ENCODE measurements at places on chromosomes 12 and 14. TPM values are rescaled to one million over a fixed set of nuclear protein-coding genes. Genes with fewer than 3 reads are reported as not detected.

The SLC25A21 gene
- polyA plus RNA-seq = 2.3 TPM

GRCh38 chr14:100078216-100078803 is 13.1 kb downstream of the EVL start:
- no peak for DNase-seq

GRCh38 chr12:50842637-50843493 is at the start of gene TMPRSS12:
TSS of gene TMPRSS12 (plus strand) at chr12:50842926. CDS start at chr12:50842965, 39 bp downstream.
- DNase-seq = no peak

DNA sequence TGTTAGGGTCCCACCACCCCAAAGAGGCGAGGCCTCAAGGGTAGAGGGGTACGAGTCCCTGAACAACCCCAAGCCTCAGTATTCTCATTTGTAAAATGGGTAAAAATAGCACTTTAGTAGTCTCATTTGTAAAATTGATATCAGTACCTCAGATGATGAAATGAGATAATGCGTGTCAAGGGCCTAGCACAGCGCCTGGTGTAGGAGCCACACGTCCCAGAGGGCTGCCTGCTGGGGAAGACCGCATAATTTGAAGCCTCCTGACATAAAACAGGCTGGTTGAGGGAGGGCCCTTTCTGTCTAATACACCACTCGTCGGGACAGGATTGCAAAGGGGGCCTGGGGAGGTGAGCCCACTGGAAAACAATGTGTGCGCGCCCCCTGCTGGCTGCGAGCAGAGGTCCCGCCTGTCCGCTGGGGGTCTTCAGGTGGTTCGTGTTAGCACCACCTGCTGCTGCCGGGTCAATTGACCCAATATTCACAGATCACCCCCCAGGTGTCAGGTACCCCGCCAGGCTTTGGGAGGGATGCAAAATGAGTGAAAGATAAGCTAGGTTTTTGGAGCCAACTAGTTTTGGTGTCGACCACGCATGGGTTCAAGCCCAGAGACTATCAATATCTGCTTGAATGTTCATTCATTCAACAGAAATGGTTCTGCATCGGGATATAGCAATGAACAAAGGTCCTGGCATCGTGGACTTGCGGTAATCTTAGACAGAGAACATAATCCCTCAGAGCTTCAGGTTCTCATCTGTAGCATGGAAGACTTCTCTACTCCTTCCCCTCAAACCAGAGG is 24.7 kb upstream of the IRF2BPL start:
- DNase-seq = no peak

DNA sequence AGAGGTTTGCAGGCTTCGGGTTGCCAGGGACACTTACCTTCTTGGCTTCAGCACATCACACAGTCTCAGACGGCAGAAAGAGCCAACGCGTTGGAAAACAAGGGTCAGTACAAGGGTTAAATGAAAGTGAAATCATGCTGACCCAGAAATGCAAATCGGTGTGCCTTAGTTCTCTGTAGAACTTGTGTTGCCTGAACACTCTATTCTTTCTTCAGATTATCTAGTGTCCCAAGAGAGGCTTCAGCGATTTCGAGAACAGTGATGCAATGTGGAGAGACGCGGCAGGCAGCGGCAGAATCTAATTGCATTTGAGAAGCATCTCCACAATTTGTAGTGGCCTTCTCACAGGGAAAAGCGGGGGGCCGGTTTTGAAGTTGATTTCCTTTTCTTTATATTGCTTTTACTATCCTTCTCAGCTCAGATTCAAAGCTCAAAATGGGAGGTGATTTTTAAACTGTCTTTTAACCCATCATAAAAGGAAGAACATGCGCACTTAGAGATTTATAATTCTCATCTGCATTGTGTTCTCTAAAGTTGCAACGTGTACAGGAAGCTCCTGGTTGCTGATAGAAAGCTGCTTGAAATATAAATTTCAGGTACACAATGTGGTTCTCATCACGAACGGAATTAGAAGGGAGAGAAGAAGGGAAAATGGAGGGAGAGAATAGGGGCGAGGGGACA is 67.8 kb upstream of the EGLN3 start:
- no peak for DNase-seq

The SMIM41 gene
- polyA plus RNA-seq = 0.70 TPM

The SLC7A8 gene
- polyA plus RNA-seq = 89.4 TPM

- no peak for DNase-seq
Observed at GRCh38 chr12:24424889-24425600, 475.6 kb upstream of the SOX5 start.

DNA sequence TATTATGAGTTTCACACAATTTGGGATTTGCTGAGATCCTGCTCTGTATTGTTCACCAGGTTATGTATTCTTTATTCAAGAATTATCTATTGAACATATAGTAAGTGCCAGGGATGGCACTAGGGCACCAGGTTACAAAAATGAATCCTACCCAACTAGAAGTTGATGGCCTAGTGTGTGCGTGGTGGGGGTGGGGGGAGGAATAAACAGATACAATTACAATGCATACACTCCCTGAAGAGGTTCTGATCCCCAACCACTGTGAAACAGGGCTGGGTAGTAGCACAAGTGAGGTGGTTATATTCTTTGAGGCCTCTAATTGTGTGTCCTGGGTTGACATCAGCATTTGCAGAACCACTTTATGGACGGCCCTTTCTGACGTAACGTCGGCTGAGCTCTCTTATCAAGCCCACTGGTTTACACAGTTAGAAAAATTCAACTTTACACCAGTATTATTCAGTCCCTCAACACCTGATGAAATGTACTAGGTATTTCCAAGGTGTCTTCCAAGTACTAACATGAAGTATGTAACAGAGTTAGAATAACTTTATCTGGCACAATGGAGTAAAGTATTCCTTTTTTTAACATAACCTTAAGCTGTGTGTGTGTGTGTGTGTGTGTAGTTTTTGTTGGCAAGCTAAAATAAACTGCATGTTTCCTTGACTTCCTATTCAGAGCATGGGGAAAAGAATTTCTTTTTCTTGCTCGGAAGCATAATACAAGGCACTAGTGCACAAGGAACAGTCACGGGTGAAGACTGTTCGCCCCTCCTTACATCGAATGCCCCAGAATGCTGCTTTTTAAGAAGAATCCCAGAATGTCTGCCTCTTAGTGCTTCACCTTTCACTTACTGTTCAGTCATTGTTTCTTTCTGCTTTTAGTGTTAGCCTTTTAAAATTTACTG is 8.1 kb upstream of the GLRX5 start:
- DNase-seq = no peak

- DNase-seq = no peak
Observed at GRCh38 chr12:71237128-71237527, 79.3 kb upstream of the TSPAN8 start.

The SDSL gene
- polyA plus RNA-seq = 15.7 TPM

The LMNTD1 gene
- 0.21 TPM for polyA plus RNA-seq

GRCh38 chr14:60723116-60723906 is 840 bp downstream of the SIX4 start:
- peak; percentile 39 for DNase-seq

GRCh38 chr12:25518512-25518911 is 34.6 kb downstream of the LMNTD1 start:
- no peak for DNase-seq

DNA sequence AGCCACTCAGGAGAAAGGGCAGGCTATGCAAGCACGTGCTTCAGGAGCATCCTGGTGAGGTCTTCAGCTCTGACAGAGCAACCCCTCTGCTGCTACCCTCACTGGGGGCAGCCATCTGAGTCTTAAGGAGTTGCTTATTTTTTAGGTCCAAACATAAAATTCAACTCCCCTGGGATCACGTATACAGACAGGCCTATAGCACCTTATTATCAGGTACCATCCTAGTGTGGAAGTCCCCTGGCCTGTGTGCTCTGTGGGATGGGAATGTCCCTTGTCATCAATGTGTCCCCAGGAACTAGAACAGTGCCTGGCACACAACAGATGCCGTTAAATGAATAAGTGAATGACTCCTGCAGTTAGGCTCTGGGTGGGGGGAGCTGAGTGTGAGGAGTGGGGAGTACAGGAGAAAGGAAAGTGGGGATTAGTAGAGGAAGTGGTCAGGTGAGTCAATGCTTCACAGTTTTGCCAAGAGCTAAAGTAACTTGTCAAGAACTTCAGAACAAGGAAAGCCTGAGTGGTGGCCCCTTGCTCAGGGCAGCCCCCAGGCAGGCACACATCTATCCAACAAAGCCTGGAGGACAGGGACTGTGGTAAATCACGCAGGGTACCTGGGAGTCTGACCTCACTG is 33.5 kb downstream of the DAD1 start:
- no peak for DNase-seq

- DNase-seq = no peak
Observed at GRCh38 chr12:105289114-105289904, 41.2 kb upstream of the C12orf75 start.

DNA sequence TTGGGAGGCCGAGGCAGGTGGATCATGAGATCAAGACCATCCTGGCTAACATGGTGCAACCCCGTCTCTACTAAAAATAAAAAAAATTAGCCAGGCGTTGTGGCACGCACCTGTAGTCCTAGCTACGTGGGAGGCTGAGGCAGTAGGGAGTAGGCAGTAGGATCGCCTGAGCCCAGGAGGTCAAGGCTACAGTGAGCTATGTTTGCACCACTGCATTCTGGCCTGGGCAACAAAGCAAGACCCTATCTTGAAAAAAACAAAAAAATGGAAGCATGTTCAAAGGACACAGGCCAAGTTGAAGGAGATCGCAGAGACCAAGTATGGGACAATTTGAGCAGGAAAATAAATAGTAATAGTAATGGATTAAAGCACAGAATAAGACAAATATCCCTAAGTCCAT is 14.2 kb downstream of the NCAPD2 start:
- DNase-seq = no peak

The CLEC7A gene
- polyA plus RNA-seq = 1.4 TPM

DNA sequence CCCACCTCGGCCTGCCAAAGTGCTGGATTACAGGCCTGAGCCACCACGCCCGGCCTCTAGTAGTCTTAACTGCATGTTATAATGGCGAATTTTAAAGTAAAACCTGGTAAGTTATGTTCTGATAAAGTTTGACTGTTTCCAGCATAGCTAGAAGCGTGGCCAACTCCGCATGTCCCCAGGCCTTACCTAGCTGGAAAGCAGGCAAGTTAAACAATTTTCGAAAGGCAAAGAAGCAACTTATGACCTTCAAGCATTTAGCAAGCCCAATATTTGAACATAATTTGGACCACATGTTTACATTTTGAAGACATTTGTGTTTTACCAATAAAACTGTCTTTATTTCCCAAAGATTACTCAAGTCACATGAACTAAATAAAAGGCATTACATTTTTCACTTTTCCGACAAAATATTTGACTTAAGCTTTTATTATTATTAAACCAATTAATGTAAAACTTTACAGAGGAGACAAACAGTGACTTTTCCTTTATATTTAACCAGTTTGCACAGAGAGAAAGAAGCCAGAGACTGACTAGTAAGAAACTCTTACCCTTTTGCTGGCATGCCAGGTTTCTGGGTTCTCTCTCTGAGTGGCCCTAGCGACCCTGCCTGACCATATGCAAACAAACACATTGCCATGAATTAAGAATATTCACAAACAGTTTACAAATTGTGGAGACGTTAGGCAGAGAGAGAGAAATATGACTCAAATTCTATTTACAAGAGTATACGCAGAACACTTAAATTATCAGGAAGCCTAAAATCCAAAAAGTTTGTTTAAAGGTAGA is 106.3 kb downstream of the RIN3 start:
- DNase-seq = no peak

DNA sequence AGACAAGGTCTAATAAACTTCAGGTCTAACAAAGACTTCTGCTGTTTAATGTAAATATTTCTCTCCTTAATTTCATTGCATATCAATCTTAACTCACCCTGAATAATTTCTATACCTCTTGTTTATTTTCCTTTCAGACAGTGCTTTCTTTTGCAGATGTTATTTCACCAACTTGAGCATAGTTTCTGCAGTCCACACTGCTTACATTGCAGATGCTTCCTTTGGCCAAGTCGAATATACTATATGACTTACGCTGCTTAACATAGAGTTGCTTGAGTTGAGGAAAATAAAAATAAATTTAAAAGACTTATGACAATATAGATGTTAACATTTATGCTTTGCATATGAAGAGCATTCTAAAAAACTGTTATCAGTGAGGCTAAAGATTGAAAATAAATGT is 217.7 kb downstream of the PTPRO start:
- no peak for DNase-seq

DNA sequence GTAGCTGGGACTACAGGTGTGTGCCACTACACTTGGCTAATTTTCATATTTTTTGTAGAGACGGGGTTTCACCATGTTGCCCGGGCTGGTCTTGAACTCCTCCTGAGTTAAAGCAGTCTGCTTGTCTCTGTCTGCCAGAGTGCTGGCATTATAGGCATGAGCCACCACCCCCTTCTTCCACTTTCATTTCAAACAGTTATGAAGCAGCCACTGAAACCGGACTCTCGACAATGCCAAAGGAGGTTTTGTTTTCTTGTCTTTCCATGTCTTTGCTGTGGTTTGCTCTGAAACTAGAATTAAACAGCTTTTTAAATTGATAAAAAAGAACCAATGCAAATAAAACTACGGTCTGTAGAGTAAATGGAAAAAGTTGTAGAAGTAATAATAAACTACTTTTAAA is 30.4 kb downstream of the RAP1B start:
- DNase-seq = no peak

The FOXA1 gene
- polyA plus RNA-seq = 4.9 TPM

DNA sequence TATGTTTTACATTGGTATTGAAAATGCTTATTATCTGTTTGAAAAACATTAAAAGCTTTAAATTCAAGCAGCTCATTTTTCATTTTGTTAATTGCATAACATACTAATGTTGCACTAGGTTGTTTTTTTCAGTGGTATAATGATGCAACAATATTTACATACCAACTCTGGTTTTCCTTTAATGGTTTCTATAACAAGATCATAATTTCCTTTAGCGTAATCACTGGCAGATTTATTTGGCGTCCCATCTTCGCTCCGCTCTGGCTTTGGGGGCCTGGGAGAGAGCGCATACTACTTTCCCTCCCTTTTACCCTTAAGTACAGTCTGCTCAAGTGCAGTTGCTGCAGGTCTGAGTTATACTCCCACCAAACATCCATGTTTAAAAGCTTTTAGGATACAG is 574.1 kb downstream of the PRKD1 start:
- DNase-seq = no peak

The CELA1 gene
- polyA plus RNA-seq = not detected

DNA sequence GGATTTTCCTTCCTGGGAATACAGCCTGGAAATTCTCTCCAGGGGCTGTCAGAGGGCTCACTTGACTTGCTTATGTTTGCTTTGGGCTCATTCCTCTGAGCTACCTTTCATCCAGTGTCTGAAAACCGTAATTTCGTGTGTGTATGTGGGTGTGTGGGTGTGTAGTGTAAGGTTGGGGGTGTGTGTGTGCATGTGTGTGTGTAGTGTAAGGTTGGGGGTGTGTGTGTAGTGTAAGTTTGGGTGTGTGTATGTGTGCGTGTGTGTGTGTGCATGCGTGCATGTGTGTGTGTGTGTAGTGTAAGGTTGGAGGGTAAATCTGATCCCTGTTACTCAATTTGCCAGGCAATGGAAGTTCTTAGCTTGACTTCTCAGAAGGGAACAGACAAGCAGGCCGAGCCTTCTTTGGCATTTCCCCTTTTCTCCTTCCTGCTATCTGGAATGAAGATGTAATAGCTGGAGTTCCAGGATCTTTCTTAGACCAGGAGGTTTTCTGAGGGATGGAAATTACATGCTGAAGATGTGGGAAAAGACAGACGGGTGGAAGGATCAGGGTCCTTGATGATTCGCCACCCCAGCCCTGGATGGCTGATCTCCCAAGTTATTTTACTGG is 15.5 kb upstream of the BEGAIN start:
- no peak for DNase-seq

The ALG10 gene
- polyA plus RNA-seq = 10.5 TPM
